ENCODE measurements at places on chromosomes 5 and 9.

- DNase-seq = no peak
These were observed 80.0 kb downstream of the SYK start for GRCh38 chr9:90881648-90882047.

DNA sequence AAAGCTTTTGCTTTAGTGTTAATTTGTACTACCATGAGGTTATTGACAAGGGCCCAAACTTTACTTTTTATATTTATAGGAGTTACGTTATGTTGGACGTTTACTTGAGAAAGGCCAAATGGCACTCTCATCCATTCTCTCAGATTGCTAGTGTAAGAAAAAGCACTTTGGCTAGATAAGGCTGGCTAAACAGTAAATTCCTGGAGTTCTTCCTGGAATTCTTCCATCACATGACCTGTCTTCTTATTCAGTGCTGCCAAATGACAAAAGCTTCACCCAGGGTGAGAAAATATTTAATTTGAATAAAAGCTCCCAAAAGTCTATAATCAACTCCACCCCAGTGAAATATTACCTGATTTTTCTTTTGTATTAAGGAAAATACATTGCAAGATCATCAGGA, 1568.9 kb upstream of the ACO1 start:
- DNase-seq = no peak

GRCh38 chr5:171407234-171407633, 12.2 kb upstream of the FGF18 start:
- no peak for DNase-seq

DNA sequence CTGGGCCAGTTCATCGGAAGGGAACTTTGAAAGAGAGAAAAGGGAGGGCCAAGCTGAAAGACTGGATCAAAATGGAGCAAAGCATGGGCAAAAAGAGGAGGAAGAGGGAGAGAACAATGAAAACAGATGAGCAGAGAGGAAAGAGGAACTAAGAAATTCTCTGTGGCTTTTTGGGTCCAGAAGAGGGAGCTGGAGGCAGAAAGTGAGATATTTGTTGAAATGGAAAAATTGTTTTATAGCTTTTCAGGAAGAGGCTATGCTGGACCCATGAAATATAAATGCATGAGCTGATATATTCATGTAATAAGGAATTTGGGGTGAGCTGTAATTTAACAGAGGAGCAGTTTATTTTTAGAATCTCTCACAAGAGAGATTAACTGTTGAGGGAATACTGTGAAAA, 457.3 kb downstream of the DMAC1 start:
- DNase-seq = no peak

DNA sequence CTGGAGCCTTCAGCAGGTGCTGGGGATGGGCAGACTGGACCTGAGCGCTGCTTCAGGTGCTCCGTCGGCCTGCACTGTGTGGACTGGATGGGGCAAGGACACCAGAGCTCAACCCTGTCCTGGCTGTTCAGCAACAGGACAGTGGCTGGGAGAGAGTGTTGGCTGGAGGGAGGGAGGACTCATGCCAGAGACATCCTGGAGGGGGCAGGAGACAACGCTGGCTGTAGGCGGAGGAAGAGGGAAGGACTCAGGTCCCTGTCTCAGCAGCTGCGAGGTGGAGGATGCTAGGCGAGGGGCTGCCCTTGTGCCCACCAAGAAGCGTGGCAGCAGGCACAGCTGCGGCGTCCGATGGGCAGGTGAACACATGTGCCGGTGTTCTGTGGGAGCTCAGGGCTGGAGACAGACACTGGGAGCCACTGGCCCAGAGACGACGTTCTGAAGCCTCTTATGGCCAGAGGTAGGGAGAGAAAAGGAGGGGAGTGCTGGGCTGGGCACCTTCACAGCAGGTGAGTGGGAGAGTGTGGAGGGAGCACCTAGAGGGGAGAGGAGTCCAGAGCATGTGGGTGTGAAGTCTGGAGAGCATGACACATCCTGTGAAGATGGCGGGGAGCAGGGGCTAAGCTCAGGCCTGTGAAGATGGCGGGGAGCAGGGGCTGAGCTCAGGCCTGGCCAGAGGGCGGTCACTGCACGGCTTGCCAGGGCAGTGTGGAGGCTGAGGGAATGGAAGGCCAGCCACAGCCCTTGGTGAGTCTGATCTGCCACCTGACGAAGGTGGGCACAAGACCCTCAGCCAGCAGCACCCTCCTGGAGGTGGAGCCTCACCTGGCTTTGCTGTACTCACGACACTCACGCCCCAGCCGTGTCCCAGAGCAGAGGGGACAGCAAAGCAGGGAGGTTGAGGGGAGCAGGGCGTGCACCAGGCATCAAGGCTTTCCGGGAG, 79.1 kb upstream of the FCN1 start:
- no peak for DNase-seq

DNA sequence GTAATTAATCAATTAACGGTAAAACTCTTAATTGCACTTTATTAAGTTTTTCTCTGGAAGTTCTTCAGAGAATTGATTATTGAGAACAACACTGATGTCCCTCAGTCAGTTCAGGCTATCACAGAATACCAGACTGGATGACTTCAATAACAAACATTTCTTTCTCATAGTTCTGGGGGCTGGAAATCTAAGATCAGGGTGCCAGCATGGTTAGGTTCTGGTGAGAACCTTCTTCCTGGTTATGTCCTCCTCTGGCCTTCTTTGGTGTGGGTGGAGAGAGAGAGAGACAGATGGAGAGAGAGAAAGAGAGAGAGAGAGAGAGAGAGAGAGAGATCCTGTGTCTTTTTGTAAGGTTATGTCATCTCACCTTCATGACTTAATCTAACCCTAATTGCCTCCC, 71.4 kb upstream of the DAP start:
- DNase-seq = no peak

- DNase-seq = peak; percentile 54
These were observed 4.5 kb downstream of the CEMIP2 start for GRCh38 chr9:71763832-71764231.

- peak; percentile 67 for DNase-seq
These were observed 223.0 kb upstream of the DMRT1 start for GRCh38 chr9:618478-618877.

GRCh38 chr5:178247481-178248456, 15.2 kb upstream of the PHYKPL start:
- no peak for DNase-seq

DNA sequence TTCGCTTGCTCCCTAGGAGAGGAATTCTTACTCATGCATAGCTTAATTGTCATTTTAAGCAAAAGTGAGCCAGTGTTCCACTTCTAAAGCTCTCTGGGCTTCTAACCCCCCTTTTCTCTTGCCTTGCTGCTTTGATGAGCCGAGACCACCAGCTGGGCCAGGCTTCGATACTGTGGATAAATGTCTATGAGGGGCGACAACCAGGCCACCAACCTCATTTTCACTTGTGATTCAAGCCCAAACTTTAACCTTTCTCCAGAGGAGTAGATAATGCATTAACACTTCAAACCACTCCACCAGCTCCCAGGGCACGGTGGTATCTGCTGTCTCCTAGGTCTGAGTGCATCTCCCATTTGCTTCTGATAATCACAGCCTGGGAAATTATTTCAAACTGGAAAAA, 205.6 kb downstream of the PSAT1 start:
- DNase-seq = no peak

DNA sequence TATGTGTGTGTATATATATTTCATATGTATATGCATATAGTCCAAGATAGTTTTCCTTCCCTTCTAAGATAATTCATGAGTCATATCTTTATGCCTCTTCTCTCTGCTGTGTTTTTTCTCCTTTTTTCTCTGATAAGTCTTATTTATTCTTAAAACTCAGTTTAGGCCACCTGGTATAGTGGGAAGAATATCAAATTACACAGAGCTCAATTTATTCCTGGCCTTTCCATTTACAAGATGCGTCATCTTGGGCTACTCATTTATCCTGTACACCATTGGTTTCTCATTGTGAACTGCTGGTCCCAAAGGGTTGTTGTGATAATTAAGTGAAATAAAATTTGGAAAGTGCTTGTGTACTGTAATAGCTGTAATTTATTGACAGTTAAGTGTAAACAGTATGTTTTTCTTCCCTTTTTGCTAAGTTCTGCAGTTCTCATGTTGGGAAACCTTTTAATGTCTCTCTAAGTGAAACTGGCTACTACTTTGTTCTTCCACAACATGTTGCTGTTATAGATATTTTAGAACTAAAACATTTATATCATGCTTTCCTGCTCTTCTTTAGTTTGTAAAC, 19.4 kb downstream of the CCDC171 start:
- peak; percentile 5 for DNase-seq

DNA sequence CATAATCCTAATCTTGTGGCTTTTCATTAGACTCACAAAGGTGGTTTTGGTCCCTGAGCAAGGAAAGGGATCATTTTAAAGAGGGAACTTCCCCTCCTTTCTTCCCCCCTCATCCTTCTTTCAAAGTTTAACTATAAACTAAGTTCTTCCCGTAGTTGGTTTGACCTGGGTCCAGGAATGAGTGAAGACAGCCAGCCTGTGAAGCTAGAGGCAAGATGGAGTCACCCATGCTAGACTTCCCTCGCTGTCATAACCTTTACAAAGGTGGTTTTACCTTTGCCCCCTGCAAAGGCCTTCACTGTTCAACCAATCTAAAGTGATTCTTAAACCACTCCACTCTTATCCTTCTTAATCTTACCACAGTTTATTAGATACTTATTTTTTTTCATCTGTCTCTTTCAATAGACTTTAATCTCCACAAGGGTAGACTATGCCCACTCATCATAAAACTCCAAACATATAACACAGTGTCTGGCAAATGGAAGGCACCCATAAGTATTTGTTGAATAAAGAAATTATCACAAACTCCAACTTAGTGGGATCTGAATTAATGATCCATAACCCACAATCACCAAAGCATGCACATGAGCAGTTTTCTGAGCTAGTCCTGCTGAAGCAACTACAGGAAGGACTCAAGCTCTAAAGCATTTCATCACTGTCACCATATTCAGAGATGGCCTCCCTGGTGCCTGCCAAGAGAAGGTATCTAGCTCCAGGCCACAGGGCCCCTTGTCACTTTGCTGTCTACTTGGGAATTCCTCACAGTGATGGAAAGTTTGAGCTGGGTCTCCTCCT, 369.0 kb downstream of the SPOCK1 start:
- DNase-seq = no peak

DNA sequence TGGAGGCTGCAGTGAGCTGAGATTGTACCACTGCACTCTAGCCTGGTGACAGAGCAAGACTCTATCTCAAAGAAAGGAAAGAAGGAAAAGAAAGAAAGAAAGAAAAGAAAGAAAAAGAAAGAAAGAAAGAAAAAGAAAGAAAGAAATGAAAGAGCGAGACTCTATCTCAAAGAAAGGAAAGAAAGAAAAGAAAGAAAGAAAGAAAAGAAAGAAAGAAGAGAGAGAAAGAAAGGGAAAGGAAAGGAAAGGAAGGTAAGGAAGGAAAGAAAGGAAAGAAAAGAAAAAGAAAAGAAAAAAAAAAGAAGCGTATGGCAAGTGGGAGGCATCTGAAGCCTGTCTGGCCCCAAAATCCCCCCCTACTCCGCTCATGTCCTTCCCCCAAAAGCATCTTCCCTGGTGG, 182.3 kb upstream of the MSX2 start:
- DNase-seq = no peak

GRCh38 chr9:77221431-77221830, 44.1 kb downstream of the VPS13A start:
- DNase-seq = no peak

DNA sequence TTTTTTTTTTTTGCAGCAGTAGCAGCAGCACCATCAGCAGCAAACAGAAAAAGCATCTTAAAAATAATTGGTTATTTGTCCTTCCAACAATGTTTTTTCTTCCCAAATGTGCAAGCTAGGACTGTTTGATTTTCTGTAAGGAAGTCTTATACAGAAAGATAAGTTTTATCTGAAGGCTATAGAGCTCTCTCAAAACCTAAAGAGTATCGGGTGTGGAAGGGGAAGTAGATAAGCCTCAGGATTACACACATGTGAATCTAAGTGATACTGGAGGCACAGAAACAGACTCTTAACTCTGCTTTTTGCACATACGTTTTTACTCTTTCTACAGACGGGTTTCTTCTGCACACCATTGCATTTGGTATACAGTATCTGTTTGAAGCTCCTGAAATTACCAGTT, 184.4 kb upstream of the FTMT start:
- no peak for DNase-seq

DNA sequence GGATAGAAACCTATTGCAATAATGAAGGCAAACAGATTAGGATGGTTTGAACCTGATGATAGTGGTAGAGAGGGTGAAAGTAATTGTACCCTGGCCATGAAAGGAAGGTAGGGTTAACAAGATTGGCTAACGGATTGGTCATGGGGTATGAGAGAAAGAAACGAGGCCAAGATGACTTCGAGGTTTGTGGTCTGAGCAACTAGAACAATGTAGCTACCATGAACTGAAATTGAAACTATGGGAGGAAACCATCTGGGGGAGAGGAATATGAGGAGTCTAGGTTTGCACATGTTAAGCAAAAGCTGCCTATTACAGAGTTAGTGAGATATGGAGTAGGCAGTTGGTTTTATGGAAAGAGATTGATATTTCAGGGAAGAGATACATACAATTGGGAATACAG, 406.0 kb downstream of the PRELID2 start:
- DNase-seq = no peak

- DNase-seq = no peak
These were observed 58.2 kb downstream of the ESM1 start for GRCh38 chr5:54927097-54927746.

GRCh38 chr9:38229504-38230155, 160.6 kb upstream of the SHB start:
- DNase-seq = no peak

DNA sequence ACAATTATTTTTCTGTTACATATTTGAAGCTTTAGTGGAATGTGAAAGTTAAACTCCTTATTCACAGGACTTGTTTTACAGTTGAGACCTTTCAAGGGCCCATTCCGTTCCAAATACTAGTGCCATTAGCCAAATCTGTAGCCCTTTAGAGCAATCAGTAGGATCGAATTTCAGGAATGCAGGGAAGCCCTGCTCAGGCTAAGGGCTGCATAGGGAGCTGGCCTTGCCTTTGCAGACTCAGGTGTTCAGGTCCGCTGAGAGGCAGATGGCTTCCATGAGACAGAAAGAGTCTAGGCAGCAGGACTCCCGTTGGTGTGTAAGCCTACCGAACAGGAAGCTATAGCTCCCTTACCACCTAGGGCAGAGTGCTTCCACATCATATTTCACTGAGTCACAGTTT, 150.1 kb upstream of the SLC27A6 start:
- DNase-seq = no peak

GRCh38 chr5:133884569-133885311, 83.7 kb downstream of the C5orf15 start:
- DNase-seq = peak; percentile 68

DNA sequence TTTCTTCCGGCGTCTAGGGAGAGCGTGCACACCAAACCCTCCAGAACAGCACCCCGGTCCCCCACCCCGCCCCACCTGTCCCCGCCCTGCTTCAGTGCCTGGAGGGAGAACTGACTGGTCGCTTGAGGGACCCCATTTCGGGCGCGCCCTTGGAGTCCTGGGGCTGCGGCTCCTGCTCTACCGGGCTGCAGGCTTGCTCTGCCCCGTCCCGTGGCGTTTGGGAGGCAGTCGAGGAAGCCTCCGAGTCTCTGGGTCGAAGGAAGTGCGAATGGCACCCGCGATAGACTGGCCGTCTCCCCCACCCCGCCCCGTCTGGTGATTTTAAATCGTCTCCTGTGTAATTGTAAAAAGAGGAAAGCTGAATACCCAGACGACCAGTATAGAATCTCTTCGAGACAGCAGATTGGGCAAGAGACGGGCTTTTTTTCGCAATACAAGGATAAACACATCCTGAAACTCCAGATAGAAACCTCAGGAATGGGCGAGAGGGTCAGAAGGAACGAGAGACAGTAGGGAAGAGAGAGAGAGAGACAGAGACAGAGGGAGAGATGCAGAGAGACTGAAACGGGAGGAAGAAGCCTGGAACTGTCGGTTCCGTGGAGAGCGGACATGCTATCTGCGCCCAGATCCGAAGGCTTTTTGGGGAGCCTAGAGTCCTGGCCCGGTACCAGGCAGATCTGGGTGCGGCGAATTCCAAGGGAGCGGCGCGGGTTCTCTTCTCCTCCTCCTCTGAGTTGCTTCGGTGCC, 9.9 kb downstream of the PRDM6 start:
- peak; percentile 48 for DNase-seq

All from fibroblast of mammary gland (primary cell).